ENCODE measurements at places on chromosomes 5 and 9. TPM values are rescaled to one million over a fixed set of nuclear protein-coding genes. Genes with fewer than 3 reads are reported as not detected.

Gene NKD2
- 0.89 TPM for total RNA-seq

- no peak for DNase-seq
Measured at GRCh38 chr9:115046199-115046598, 71.8 kb downstream of the TNC start.

DNA sequence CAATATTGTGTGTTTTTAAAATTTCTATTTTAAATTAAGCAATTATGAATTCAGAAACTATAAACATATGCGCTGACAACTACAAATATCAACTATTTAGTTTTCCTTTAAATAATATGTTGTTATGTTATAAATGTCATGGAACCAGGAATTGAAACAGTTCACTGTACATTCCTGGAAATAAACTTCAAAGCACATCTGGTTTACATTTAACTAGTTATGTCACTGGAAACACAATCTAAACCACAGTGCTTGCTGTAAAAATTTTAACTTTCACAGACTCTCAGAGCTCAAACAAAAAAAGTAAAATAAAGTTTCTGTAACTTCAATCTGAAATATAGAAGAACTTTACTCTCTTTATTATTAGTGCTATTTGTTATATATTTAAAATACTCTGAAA, 179.2 kb downstream of the FBN2 start:
- no peak for DNase-seq

DNA sequence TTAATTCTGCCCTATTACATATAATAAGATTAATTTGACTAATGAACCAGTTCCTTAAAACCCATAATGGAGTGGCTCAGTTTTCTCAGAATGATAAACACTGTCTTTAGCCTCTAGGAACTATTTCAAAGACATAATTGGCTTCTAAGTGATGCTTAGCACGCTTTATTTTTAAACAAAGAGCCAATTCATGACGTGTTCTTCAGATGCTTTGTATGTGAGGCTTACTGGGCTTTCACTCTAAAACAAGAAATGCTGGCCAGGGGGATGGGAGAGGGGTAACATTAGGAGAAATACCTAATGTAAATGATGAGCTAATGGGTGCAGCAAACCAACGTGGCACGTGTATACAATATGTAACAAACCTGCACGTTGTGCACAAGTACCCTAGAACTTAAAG, 7.6 kb upstream of the SFXN1 start:
- DNase-seq = no peak

GRCh38 chr9:130992682-130993032, 16.3 kb upstream of the LAMC3 start:
- DNase-seq = no peak

Gene PLPP1
- total RNA-seq = 79.5 TPM

Gene SLC25A2
- 1.4 TPM for total RNA-seq

Gene SMC2
- total RNA-seq = 9.5 TPM

DNA sequence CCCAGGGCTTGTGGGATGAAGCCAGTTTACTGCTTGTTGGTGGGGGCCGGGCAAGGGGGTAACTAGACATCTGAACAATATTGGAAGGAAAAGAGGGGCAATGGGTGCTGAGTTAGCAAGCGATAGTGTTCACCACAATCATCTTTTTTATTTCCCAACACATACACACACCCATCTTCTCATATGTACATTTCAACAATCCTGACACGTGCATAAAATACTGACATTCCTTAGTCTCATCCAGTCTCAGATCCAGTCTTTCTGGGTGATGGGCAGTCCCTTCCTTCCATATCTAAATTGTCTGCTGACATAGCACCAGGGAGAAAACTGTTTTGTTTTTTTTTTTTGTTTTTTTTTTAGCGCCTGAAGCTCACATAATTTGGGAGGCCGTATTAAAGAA, 333.6 kb upstream of the TRPC7 start:
- DNase-seq = no peak

GRCh38 chr5:127441799-127442484, 75.5 kb upstream of the PRRC1 start:
- DNase-seq = no peak

GRCh38 chr5:119074419-119074818, 3.5 kb downstream of the DMXL1 start:
- no peak for DNase-seq

DNA sequence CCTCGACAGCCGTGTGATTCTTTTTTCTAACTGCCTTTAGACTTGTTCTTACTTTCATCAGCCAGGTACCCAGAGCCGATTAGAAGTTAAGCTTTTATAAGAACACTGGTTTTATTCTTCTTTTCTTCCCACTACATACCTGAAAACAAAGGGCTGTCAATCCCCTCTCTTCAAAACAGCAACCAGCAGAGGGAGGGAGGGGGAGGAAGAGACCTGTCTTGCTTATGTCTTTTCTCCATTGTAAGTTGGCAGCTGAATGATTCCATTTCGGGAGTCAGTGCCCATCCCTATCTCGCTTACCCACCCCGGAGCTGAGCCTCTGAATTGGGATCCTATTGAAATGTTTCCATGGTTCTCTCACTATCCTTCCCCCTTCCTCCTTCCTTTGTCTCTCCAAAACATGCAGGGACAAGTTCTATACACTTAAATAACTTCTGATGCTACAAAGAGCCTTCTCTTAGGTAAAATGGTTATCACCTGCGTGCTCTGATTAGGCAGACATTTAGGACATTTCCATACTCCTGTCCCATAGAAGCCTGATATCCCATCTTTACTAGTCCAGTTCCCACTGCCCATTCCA, 83.9 kb upstream of the WWC1 start:
- no peak for DNase-seq

GRCh38 chr5:55904152-55904551, 53.0 kb downstream of the IL31RA start:
- DNase-seq = no peak

DNA sequence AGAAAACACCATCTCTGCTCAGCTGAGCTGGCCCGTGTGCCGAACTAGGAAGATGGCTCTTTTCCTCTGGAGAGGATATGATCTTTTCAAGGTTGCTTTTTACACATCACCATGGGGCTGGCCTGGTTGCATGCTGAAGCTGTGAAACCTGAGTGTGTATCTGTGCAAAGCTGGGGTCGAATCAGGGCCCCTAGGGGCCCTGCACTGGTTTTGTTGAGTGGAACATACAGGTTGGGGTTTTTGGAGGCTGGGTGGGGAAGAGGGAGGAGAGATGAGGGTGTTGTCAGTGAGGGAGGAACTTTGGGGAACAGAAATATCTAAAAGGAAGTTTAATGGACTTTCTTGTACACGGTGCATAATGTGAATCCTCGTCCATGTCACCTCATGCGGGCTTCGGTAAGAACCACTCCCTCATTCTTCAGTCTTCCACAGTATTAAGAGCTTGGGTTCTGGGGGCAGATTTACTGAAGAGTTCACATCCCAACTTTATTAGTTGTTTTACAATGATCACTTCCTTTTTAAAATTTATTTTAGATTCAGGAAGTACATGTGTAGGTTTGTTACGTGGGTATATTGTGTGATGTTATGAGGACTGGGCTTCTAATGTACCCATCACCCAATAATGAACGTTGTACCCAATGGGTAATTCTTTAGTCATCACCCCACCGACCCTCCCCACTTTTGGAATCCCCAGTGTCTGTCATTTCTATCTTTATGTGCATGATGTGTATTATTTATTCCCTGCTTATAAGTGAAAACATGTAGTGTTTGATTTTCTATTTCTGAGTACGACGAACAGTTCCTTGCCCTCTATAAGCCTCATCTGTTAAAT, 238.2 kb downstream of the NR3C1 start:
- DNase-seq = no peak

DNA sequence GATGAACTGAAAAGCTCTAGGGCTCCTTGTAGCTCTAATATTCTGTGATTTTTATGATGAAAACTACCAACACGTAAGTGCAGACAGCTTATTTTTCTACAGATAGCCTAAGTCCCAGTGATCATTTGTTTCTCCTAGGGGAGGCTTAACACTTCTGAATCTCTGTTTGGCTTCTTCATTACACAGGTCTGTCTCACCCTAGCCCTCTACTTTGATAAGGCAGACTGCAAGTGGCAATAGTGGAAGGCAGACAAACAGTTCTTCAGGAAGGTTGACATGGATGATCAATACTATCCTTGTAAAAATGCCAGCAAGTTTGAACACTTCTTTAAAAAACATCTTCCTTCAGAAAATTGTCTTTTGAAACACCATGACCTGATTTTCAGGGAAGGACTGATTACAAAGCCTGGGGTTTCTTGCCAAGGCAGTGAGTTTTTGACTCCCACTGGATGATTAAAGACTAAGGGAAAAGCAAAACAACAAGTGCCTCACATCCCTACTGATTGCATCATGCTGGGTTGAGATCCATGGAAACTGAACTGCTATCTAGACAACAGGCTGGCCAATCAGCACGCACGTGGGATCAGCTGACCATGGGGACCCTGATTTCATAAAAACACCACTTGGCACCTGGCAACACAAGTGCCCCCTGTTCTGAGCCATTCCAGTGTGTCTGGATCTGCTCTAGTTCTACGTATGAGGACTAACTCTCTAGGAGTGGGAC, 212.2 kb downstream of the SMARCA2 start:
- no peak for DNase-seq

Data from sciatic nerve (tissue), 2 donors.